ENCODE measurements at places on chromosomes 16 and 17. TPM values are rescaled to one million over a fixed set of nuclear protein-coding genes. Genes with fewer than 3 reads are reported as not detected.

Gene PPP1R1B
- total RNA-seq, result not detected

Gene MPHOSPH6
- 44.5 TPM for total RNA-seq

GRCh38 chr16:34758835-34759234 is 1299.4 kb downstream of the TP53TG3F start:
- H3K4me1 ChIP-seq, result no peaks in the 10 kb centered on the region
- no peaks in the 10 kb centered on the region for H3K27me3 ChIP-seq
- peaks cover 7% of the 10 kb centered on the region for H3K36me3 ChIP-seq
- H3K4me3 ChIP-seq, result no peak overlapping the region
- DNase-seq, result no peak
- no peak overlapping the region for H3K27ac ChIP-seq

- no peaks in the 10 kb centered on the region for H3K36me3 ChIP-seq
- H3K4me3 ChIP-seq, result no peak overlapping the region
- no peaks in the 10 kb centered on the region for H3K27me3 ChIP-seq
- DNase-seq, result no peak
- H3K4me1 ChIP-seq, result no peaks in the 10 kb centered on the region
Measured at GRCh38 chr17:3256575-3256974, 41.6 kb downstream of the OR3A1 start.

DNA sequence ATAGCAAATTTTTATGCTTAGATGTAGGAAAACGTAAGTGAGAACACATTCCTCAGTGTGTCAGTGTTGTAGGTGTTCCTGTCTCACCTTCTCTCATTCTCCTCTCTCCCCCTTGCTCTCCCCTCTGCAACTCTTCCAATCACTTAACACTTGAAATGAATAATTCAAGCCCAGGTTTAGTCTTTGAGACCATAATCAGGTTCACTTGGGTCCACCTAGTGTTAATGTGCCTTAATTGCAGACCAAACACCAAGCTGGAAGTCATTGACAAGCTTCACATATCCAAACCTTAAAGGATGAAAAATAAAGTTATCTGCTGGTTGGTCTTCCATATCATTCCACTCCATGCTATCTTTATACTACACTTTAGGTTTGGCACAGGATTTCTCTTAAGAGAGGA is 37.0 kb downstream of the STXBP4 start:
- H3K36me3 ChIP-seq, result no peaks in the 10 kb centered on the region
- H3K4me1 ChIP-seq, result peaks cover 2% of the 10 kb centered on the region
- H3K4me3 ChIP-seq, result no peak overlapping the region
- DNase-seq, result peak; percentile 29
- H3K27ac ChIP-seq, result no peak overlapping the region

DNA sequence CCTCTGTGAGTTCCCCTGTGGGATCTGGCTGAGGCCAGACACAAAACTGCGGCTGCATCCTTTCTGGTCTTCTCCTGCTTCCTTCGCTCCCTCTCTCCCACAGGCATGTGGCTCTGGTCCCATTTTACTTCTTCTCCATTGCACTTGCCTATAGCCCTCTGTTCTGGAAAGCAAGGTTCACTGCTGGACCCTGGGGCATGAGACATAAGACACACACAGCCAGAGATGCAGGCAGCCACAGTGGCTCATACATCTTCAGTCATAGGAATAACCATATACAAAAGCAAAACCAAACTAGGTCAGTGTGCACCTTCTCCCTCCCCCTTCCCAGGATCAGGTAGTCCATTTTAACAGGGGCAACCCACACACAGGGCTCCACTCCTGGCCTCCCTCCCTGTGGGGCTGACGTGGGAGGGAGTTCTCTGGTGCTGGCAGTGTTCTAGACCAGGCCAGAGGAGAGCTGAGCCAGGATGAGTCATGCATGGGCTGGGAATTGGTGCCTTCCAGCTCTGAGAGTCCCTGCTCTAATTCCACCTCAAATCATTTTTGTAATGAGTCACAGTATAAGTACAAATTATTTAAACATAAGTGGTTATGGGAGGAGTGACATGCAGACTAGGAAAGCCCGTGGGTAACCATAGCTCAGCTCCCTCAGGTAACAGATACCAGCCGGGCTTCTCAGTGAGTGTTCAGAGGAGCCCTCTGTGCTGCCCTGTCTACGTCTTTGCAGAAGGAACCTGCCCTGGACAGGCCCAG is 58.0 kb downstream of the ASIC2 start:
- no peaks in the 10 kb centered on the region for H3K4me1 ChIP-seq
- no peak for DNase-seq
- H3K27ac ChIP-seq, result no peak overlapping the region

GRCh38 chr16:48538746-48539484 is 71.1 kb downstream of the N4BP1 start:
- peak overlapping the region; percentile 68 for H3K27ac ChIP-seq
- no peak overlapping the region for H3K4me3 ChIP-seq

- no peak for DNase-seq
- no peak overlapping the region for H3K27ac ChIP-seq
- no peaks in the 10 kb centered on the region for H3K36me3 ChIP-seq
- H3K4me1 ChIP-seq, result peaks cover 16% of the 10 kb centered on the region
- no peak overlapping the region for H3K4me3 ChIP-seq
Measured at GRCh38 chr16:85579191-85579590, 33.9 kb upstream of the GSE1 start.

DNA sequence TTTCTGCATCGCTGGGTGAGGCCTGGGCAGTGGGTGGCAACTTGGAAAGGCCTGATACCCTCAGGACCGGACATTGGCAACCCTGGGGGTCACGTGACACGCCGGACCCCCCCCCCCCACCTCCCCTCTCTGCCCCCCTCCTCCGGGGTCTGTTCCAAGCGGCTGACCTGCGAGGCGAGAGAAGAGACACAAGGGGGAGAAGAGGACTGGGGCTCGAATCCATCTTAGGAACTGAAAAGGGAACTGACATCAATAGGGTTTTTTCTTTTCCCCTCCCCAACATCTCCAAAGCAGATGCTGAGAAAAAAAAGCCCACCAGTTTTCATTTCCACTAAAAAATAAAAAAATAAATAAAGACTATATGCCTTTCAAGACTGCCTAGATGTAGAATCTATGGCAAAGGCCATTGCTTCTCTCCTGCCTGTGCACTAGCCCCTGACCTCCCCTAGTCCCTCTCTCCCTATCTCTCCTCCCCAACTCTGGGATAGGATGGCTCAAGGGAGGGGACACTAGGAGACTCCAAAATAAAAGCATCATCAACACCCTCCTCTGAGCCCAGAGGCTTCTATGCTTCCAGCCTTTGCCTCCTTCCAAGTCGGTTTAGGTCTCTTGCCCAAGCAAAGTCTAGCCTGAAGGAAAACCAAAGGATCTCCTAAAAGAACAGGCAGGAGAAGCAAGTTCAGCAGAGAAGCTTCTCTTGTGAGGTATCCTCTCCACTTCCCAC is 7.7 kb upstream of the HOXB2 start:
- no peak overlapping the region for H3K4me3 ChIP-seq
- DNase-seq, result no peak
- peaks cover 7% of the 10 kb centered on the region for H3K36me3 ChIP-seq
- peaks cover 9% of the 10 kb centered on the region for H3K27me3 ChIP-seq
- no peak overlapping the region for H3K27ac ChIP-seq
